ENCODE measurements at places on chromosomes 5 and 9.

GRCh38 chr5:59767681-59768151 is 125.8 kb downstream of the PDE4D start:
- no peak for DNase-seq

- peak; percentile 57 for DNase-seq
Measured at GRCh38 chr5:1008451-1009358, at the start of gene NKD2. TSS of gene NKD2 (plus strand) at chr5:1008802. CDS start at chr5:1009058, 256 bp downstream.

- no peak for DNase-seq
Measured at GRCh38 chr5:91301106-91301846, 81.8 kb downstream of the ARRDC3 start.

DNA sequence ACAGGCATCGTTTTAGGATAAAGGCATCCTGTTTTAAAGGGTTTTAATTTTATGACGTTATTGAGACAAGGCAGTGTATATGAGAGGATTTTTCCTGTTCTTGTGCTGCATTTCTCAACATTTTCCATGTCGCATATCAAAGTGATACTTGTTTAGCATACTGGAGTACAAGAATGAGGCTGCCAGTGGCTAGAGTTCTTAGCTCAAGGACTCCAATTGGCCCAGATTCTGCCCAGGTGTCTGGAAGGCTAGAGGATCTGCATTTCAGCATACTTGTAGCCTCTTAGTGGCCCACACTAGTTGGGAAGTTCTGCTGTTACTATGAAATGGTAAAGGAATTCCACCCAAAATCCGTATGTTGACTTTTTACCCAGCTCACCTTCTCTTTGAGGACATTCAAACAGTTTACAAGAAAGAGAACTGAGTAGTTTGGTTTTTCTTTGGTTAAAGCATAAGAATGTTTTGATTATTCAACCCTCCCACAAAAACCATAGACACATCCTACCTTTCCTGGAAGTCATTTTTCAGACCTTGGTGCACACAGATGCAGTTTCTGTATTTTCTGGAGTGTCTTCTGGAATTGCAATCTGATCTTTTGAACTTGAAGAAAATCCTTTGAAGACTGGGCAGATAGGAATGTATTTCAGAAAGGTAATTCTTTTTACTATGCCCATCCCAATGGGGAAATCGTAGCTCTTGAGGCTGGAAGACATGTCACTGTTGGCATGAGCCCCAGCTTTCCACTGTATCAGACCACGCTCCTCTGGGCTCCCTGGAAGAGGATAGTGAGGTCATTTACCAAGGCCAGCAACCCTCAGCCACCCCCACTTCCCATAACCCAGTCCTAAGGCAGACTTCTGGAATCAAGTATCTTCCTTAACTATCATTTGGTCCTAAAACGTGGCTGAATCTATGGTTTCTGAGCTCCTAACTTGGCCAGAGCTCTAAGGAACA is 11.3 kb downstream of the SLC23A1 start:
- DNase-seq, result no peak

DNA sequence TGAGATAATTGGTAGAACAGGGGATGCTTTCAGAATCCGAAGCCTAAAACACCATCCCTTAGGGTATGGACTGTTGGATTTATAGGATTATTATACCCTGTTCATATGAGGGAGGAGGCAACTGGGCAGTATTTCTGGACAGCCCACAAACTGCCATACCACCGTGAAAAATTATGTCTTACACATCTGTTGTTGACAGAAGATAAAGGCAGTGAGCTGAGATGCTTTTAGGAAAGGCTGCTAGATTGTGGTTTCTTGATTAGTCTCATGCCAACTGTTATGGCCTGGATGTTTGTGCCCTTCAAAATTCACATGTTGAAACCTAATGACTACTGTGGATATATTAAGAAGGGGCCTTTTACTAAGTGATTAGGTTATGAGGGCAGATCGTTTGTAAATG is 83.7 kb upstream of the DHFR start:
- no peak for DNase-seq

DNA sequence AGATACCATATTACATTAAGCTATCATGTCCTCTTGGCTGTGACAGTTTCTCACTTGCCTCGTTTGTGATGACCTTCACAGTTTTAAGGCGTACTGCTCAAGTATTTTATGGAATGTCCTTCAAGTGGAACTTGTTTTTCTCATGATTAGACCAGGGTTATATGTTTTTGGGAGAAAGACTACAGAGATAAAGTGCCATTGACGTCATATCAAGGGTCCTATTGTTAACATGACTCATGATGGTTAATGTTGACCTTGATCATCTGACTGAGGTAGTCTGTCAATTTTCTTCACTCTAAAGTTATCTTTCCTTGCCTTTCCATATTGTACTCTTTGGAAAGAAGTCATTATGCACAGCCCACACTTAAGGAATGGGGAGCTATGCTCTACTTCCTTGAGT is 17.8 kb upstream of the PTBP3 start:
- DNase-seq, result no peak

- no peak for DNase-seq
Measured at GRCh38 chr9:94952565-94953373, 226.3 kb downstream of the AOPEP start.

GRCh38 chr9:135339378-135339973 is 140.1 kb upstream of the PPP1R26 start:
- peak; percentile 38 for DNase-seq

GRCh38 chr5:164439799-164440198 is 934.4 kb downstream of the MAT2B start:
- DNase-seq, result no peak

DNA sequence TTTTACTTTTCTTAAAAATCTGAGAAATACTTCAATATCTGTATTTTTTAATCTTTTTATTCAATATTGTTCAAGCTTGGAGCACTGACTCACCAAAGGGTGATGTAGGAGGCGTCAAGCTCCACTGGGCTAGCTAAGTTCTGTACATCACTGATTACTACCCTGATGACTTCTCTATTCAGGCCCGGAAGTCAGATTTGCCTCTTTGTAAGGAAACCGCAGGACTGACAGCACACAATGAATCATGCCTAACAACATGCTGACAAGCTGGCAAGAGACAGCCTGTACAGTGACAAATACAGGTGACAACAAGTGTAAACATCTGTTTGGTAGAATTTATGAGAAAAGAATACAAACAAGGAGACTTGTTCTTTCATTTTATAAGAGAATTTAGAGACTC is 627.9 kb upstream of the RORB start:
- no peak for DNase-seq

GRCh38 chr5:78008356-78008967 is 232.3 kb upstream of the TBCA start:
- no peak for DNase-seq

DNA sequence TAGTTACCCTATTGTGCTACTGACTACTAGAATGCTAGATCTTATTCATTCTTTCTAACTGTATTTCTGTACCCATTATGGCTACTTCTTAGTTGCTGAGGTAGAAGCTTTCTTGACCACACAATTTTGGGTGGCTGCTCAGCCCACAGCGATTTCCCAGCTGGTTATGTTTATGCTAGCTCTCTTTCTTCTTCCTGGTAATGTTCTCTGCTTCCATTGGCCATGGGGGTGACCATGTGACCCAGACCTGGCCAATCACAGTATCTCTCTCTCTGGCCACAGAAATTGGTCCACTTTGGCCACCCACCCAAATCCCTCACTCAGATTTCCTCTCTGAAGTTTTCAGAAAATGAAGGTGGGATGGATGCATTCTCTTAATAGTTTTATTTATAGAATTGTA is 427.9 kb upstream of the CLINT1 start:
- no peak for DNase-seq

DNA sequence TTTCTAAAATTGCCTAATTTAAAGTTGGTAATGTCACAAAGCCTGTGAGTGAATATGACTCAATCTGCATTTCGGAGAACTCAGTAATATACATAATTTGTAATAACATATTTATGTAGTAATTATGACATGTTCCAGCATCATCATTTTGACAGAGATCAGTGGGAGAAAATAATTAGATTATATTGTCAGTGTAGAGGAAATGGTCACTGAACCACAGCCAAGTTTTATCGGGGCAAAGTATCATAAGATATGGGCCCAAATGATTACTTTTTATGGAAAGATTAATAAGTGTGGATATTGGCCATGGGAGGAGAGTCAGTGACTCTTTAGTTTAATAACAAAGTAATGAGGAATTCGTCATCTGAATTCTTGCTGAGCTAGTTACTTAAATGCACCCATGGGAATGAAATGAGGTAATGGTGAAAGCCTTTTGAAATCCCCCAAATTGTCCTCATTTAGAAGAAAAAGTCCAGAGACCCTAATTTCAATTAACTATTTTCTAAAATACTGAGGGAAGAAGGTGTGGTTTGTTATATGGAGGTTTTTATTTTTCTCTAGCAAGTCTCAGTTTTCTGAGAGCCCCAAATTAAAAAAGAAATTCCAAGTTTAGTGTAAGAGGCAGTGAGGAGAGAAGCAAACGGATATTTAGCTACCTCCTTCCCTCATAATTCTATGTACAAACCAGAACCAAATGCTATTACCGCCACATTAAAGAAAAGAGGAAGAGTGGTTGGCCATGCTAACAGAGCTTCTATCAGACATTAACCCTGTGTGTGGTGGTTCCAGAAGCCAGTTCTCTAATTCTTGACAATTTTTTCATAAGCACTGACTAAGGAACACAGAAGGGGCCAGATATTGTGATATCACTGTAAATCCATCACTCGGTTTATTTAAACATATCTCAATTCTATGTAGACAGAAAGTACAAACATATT is 37.7 kb upstream of the MRPS30 start:
- no peak for DNase-seq

All from Right ventricle myocardium superior (tissue), 1 donor.